ENCODE measurements at places on chromosomes 5 and 9. TPM values are rescaled to one million over a fixed set of nuclear protein-coding genes. Genes with fewer than 3 reads are reported as not detected.

DNA sequence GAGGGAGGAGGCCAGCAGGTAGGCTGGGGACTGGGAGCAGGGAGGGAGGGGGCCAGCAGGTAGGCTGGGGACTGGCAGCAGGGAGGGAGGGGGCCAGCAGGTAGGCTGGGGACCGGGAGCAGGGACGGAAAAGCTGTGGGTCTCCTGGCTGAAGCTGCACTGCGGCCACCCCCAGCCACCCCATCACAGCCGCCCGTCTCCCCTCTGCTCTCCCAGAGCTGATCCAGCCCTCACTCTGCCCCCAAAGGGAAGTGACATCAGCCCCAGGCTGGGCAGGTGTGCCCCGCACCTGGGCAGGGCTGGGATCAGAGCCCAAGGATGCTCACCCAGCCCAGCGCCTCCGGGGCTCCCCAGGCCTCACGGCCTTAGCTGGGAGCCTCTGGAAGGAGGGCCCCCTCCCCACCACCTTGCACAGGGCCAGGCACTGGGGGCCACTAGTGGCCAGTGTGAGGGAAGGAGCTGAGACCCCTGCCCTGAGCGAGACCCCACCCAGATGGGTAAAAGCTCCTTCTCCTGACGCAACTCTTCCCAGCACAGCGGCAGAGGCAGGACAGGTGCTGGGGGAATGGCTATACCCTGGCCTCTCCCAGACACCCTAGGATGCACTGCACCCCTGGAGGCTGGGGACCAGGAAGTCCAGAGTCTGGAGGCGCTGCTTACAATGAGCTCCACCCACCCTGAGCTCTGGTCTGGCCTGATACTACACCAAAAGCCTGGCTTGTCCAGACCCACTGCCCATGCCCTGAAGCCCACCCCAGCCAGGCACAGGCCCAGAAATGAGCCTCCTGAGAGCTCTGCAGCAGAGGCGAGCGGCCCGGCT lies 11.6 kb downstream of the AGPAT2 start:
- DNase-seq, result no peak

DNA sequence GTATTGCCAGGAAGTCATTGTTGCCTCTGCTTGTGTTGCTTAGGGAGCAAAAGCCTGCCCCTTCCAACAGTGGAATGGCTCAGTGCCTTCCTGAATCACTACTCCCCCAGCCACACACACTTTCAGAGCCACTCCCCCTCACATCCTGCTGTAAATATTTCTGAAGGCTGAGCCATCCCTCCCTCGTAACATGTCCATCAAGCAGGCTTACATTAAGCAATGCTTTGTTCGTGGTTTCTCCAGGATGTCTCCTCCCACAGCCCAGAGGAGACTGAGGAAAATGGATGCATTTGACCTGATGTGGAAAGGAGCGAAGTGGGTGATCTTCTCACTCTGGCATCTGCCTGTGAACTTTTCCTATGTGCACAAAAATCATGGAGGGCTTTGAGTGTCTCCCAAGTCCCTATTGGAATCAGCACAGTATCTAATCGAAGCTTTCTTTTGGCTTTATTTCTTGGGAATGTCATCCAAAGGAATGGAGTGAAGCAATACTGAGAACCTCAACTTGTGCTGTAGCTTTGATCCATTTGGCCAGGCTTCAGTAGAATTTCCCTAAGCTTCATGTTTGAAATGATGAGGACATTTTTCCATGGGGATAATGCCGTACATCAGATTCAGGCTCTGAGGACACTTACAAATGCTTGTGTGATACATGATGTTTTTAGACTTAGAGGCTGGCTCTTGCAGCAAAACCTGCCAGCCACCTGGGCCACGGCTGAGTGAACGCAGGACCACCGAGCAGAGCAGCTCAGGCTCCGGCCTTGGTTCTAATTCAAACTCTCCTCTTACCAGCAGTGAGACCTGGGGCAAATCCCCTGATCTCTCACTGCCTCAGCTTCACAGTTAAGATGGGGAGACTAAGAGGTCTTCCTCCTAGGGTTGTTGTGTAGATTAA lies 389.1 kb downstream of the ENC1 start:
- DNase-seq, result no peak

DNA sequence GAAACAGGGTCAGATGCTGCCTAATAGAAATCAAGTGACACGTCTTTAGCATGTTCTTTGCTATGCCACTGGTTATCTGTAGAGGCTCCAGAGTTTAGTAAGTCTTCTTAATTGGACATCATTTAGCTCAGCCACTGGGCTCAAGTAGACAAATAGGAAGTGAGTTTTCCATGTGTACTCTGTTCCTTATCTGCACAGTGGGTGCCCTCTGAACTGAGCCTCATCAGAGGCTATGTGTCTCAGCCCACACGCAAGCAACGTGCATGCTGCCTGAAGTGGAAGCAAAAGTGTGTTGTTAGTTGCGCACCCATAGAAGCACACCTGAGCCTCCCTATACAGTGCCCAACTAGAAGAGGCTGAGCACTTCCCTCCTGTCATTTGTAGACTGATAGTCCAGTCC lies 134.7 kb downstream of the SEMA5A start:
- DNase-seq, result no peak

DNA sequence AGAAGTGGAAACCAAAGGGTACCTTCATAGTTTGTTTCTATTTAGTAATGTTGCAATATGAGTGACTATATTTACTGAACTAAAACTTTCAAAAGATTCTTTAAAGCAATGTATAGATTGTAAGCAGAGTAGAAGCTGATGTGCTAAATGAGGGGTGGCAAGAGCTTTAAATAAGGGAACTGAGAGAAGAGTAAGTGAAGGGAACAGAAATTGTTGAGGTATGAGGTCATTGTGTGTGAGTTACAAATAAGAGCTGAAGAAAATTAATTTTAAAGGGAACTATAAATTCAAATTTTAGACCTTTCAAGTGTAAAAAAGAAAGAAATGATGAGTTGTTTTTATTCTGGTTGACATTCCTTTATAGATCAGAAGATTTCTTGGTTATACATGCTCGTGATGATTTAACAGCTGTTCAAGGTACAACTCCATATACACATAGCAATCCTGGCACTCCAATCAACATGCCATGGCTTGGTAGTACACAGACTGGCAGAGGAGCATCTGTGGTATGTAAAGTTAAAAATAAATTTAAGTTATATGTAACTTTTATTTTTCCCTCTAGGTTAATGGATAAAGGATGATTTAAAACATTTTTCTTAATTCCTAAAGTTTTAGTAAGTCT lies 135.1 kb upstream of the TNFAIP8 start:
- no peak for DNase-seq

- DNase-seq, result no peak
Measured at GRCh38 chr5:167982-168660, 23.2 kb upstream of the LRRC14B start.

- DNase-seq, result peak; percentile 87
Measured at GRCh38 chr5:107672211-107673038, 1.7 kb upstream of the EFNA5 start.

- peak; percentile 47 for DNase-seq
Measured at GRCh38 chr9:131418143-131419025, 24.5 kb downstream of the PRRC2B start.

- no peak for DNase-seq
Measured at GRCh38 chr9:95605816-95606488, 89.2 kb upstream of the PTCH1 start.

DNA sequence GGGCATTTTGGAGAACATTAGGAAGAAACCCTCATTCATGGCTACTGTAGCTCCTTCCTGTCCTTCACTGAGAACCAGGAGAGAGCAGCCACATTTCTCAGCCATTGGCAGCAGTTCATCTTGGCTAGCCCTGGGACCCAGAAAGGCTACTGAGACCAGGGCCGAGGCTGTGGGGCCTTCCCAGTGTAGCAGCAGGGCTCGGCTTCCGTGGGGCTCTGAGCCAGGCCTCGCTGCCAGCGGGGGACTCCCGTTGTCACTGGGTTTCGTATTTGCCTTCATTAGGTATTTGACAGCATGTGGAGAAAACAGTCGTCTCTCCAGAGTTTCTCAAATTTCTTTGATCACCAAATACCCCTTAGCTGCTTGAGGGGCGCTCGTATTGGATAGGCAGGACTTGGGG lies 37.3 kb upstream of the PRDM12 start:
- DNase-seq, result no peak

DNA sequence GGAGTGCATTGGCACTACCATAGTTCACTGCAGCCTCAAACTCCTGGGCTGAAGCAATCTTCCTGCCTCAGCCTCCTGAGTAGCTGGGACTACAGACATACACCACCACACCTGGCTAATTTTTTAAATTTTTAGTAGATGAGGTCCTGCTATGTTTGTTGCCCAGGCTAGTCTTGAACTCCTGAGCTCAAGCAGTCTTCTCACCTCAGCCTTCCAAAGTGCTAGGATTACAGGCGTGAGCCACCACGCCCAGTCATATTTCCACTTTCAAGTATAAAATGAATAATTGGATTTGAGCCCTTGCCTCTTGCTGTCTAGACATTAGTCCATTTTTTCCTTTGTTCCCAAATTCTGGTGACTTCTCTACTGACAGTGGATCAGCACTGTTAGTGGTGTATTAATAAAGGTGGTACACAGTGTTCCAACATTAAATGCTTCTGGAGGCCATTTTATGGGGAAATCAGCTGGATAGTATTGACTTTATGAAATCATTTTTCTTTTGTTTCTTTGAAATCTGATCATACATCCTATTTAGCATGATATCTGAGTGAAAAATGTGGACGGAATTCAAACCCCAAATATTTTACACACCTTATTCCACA lies 15.9 kb downstream of the ATP6V0E1 start:
- DNase-seq, result no peak

GRCh38 chr5:15334551-15335266 lies 165.3 kb upstream of the FBXL7 start:
- peak; percentile 36 for DNase-seq

DNA sequence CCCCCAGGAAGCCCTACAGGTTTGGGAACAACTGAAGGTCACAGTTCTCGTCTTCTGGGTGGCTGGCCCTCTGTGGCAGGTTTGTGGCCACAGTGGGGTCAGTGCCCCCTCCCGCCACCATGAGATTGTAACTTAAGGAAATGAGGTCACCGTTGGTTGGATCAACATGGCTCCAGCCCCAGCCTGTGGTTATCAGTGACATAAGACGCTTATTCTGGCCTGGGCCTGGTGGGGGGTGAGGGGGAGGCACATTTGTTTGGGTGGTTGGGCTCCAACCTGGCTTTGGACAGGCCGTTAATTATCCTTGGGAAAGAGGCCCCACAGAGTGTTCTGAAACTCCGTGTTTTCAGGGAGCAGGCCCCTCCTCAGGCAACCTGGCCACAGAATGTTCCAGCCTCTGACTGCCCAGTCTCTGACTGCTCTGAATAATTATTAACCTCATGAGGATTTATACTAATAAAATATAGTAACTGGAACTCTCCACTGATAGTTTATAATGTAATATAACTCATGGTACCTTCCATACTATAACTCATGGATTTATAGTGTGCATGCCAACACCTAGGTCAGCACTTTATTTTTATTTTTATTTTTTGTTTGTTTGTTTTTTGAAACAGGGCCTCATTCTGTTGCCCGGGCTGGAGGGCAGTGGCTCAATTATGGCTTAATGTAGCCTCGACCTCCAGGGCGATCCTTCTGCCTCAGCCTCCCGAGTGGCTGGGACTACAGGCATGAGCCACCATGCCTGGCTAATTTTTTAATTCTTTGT lies 58.0 kb upstream of the RPL26L1 start:
- DNase-seq, result no peak

DNA sequence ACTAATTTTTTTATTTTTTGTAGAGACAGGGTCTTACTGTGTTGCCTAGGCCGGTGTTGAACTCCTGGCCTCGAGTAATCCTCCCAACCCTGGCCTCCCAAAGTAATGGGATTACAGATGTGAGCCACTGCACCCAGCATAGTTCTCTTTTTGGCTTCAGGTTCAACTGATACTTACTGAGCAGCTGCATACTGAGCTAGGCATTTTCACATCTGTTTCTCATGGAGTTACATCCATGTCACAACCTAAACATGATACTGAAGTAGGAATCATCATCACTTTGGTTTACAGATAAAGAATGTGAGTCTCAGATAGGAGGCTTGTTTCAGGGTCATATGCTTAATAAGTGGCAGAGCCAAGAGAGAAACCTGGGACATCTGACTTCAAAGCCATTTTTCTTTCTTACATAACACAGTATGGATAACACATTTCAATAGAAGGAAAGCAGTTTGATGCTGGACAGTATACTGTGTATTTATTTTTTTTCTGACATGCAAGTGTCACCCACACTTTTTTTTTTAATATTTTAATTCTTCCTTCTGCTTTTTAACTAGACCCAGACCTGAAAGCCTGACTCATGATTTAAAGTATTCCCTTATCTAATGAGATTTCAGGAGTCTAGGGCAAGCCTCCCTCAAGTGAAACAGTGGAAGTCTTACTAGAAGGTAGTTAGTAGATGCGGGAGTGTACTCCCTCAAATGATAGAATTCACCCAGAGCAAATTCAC lies 90.8 kb downstream of the HACD4 start:
- DNase-seq, result no peak

DNA sequence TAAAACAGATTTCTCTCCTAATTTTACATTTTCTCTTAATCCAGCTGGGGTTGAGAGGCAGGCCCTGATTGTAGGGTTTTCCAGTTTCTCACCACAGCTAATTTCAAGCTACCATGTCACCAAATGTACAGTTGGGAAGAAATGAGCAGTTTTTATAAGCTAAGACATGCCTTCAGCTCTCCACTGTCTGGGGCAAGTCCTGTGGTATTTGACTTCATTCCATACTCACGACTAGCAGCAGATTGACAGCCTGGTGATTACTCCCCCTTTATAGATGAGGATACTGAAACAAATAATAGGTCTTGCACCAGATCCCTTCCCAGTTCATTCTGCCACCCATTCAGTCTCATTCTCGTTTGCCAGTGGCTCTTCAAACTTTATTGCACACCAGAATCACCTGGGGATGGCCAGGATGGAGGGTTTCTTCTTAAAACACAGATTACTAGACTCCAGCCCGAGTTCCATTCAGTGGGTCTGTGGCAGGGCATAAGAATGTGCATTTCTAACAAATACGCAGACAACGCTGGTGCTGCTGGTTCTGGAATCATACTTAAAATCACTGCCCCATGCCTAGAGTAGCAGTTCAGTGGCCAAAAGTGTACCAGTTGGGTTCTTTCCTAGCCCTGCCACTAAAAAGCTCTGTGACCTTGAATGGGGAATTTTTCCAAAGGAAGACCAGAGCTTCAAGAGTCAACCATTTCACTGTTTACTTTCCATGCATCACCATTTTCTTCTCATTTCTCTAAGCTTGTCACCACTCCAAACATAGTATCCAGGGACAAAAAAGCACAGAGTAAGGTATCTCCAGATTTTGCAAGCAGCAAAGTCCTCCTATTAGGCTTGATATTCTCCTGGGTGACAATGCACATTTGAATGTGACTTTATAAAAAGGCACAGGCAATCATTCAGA lies 64.3 kb downstream of the CSNK1A1 start:
- DNase-seq, result no peak

- no peak for DNase-seq
Measured at GRCh38 chr9:35313916-35314315, 152.1 kb downstream of the UNC13B start.

GRCh38 chr9:90064248-90064647 lies 459.4 kb downstream of the GADD45G start:
- DNase-seq, result no peak

- no peak for DNase-seq
Measured at GRCh38 chr5:124337996-124338395, 408.4 kb downstream of the ZNF608 start.

Gene OCLN
- total RNA-seq, result 121 TPM

Gene ISL1
- 0.15 TPM for total RNA-seq

Gene CXCL14
- total RNA-seq, result 42.4 TPM

Gene HACD4
- 13.5 TPM for total RNA-seq

Gene F2R
- total RNA-seq, result 18.6 TPM

Gene S100Z
- 1.2 TPM for total RNA-seq

Gene C5orf58
- not detected for total RNA-seq

Gene CCNI2
- total RNA-seq, result 1.1 TPM

Data from lower lobe of right lung (tissue), 2 donors.